ENCODE measurements at places on chromosomes 4 and X.

DNA sequence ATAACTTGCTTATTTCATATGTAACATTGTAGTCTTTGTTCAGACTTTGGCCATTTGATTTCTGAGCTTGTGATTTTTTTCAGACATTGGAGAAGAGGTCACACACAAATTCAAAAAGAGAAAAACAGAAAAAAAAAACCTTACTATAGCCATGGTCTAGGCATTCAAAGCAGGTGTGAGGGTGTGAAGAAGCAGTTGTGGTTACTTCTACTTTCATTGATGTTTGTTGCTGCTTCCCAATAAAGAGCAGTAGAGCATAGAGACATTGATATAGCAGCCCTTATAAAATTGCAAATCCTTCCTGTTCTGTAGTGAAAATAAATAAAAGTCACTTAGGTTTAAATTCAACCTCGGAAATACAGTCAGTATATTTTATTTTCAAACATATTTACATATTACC is 671.6 kb downstream of the GRXCR1 start:
- DNase-seq = no peak

- peak; percentile 97 for DNase-seq
Observed at GRCh38 chr4:2662598-2662997, 93.5 kb downstream of the TNIP2 start.

- no peak for DNase-seq
Observed at GRCh38 chrX:19091596-19091995, 30.7 kb downstream of the ADGRG2 start.

GRCh38 chr4:177574446-177574845 is 132.2 kb upstream of the AGA start:
- peak; percentile 11 for DNase-seq

- no peak for DNase-seq
Observed at GRCh38 chr4:173661001-173661400, 131.0 kb upstream of the HAND2 start.

DNA sequence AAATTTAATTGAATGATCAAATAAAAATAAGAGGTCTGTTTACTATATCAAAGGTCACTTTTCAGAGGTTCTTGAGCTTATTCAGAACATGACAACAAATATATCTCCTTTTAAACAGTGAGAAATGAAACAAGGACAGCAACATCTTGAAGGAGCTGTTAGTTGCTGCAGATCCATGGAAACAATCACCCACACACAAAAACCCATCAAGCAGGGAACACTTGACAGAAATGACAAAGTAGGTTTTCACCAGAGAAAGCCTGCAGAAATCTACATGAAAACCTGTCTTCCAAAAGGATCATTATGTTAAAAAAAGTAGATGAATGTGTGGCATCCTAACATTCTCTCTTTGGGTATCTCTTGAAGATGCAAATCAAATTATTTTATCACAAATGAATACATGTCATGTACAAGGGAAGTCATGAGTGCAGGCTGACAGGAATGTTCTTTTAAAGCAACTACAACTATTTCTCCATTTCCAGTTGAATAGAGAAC is 203.0 kb downstream of the GRIA2 start:
- DNase-seq = no peak

DNA sequence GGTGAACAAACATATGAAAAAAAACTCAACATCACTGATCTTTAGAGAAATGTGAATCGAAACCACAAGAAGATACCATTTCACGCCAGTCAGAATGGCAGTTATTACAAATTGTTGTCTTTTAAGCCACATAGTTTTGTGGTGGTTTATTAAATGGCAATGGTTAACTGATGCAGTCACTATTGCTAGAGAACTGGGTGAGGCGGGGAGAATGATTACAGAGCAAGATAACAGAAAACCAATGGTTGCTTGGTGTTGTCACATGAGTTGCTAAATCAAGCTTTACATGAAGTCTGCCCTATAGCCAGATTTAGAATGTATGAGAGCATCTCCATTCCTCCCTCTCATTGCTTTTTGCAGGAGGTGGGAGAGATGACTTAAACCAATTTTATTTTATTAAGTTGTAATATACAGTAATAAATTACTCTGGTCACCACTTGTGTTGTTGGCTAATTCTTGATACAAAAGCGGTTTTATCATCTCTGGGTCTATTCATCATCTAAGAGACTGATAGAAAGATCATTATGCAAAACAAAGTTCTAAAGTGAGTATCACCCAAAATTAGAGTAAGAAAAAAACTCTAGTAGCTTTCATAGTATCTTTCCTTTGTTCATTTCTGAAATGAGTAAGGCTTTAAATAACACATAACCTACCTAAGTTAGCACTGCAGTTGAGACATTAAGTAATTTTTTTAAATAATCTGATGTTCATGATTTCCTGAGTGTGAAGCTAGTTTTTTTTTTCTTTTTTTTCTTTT is 859.5 kb downstream of the STIM2 start:
- DNase-seq = no peak

GRCh38 chrX:151396042-151396824 is 773 bp upstream of the VMA21 start:
- DNase-seq = no peak

GRCh38 chr4:53541577-53542206 is 49.6 kb downstream of the LNX1 start:
- DNase-seq = peak; percentile 98

- no peak for DNase-seq
Observed at GRCh38 chr4:150211016-150211415, 132.8 kb downstream of the DCLK2 start.

GRCh38 chr4:14767142-14767541 is 235.1 kb upstream of the CPEB2 start:
- no peak for DNase-seq

- peak; percentile 52 for DNase-seq
Observed at GRCh38 chrX:103918571-103919269, 43.7 kb upstream of the TMSB15B start.

GRCh38 chr4:133982533-133983224 is 218.9 kb downstream of the PABPC4L start:
- DNase-seq = no peak

DNA sequence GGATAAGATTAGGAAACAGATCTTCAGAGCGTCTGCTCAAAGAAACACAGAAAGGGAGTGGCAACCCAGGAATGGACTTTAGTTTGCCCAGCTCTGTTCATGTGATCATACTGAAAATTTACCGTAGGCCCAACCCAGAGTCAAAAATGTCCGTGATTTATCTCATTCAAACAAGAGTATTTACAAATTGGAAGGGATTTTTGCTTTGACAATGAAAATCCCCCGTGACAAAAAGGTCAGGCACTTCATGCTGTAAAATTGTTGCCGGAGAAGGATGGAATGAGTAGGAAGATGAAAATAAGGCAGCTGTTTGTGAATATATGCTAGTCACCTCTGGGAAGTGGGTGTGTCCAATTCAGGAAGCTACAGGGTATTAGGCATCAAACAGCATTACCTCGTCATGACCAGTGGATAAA is 1.2 kb downstream of the SULT1B1 start:
- DNase-seq = no peak

GRCh38 chrX:63959975-63960374 is 175.0 kb upstream of the ARHGEF9 start:
- DNase-seq = no peak

GRCh38 chr4:86013621-86014020 is 346.2 kb downstream of the MAPK10 start:
- DNase-seq = peak; percentile 67

- peak; percentile 96 for DNase-seq
Observed at GRCh38 chr4:75514131-75514948, at the start of the genes RCHY1 and THAP6. Gene RCHY1, minus strand, starts transcription at chr4:75514403. Its CDS starts 117 bp downstream, at chr4:75514286. Gene THAP6, plus strand, starts transcription at chr4:75514473. Its CDS starts 980 bp downstream, at chr4:75515453.

DNA sequence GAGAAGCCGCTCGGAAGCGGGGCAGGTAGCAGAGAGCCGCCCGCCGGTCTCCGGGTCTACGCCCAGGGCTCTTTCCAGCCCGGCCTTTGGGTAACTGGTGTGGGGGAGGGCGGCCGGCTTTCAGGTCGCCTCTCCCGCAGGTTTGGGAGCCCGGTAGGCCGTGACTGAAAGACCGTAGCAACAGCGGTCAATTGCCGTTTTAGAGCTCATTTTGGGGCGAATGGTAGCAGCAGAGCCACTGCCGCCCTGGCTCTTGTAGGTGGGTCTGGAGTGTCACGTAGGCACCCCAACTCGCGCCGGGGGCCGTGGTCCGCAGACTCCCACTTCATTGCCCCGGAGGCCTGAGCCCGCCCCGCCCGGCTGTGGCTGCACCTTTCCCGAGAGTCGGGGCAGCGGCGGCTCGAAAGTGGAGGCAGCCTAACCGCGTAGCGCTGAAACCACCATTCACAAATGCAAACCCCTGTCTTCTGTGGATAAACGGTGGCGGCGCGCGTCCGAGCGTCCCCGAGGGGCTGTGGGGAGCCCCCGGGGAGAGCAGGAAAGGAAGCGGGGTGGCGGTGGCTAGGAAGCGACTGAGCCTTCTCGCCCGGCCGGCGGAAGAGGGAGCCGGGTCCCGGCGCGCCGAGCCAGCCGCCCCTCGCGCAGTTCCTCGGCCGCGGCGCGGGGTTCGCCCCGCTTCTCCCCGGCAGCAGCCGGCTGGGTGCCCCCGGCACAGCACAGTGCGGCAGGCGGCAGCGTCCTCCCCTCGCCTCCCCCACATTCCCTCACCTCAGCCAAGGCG is 2185.1 kb upstream of the TENM3 start:
- DNase-seq = peak; percentile 14

- DNase-seq = no peak
Observed at GRCh38 chr4:16224264-16225166, 1.8 kb downstream of the TAPT1 start.

DNA sequence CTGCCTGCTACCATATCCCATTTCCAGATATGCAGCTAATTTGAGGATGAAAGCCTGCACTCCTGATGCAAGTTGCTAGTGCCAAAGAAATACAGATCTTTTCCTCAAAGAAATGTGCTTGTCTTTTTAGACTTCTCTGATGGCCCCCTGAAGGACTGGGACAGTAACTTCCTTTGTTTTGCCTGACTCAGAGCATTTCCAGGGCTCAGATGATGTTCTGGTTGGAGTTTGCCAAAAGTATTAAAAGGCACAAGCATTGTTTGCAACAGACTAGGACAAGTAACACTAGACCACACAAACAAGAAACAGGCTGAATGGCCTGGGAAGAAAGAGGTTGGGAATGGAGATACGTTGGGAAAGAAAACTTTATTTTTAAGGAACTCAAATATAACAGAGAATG is 175.2 kb downstream of the IL13RA2 start:
- DNase-seq = no peak

DNA sequence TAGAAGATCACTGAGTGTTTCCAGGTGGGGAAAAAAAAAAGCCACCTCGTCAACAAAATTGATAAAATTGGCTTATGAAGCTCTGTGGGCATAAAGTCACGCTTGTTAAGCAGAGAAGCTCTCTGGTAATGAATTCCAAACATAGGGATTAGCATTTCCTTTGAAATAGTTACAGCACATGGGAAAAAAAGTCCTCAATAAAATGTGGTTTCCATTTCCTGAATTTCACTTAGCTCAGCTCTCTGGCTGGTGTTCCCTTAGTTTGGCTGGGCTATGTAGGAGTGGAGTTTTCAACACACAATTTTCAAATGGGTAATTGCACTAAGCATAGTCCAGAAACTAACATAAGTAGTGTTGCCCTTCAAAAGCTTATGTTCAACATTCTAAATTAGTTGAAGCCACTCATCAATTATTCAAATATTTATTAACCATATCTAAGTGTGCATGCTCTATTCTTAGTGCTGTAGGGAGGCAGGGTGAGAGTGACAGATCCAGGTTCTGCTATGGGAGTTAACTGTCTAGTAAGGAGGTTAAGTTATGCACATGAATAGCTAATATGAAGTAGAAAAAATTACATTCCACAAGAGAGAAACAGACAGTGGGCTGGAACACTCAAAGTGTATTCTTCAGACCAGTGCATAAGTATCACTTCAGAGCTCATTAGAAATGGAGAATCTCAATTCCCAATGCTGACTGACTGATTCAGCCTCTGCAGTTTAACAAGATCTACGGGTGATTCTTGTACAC is 445.7 kb downstream of the SMARCA1 start:
- DNase-seq = no peak

DNA sequence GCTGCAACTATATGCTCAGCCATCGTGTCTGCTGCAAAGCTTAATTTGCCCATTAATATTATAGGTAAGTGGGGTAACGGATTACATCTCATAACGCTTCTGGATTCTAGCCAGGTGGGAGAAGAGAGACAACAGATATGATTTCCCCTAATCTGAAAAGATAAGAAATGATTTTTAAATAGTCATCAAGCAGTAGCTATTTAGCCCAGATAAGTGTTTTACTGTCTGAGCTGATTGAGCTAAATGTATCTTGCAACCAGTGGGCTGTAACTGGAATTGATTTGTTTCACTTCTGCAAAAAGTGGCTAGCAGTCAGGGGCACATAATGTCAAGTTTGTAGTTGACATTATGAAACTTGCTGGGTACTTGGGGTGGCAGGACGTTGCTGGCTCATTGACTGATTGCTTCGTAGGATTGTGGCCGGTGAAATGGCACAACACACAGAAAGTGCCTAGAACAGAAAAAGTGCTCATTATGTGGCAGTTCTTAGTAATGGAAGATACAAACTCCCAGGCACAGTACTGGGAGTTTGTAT is 18.5 kb downstream of the LAP3 start:
- DNase-seq = no peak

DNA sequence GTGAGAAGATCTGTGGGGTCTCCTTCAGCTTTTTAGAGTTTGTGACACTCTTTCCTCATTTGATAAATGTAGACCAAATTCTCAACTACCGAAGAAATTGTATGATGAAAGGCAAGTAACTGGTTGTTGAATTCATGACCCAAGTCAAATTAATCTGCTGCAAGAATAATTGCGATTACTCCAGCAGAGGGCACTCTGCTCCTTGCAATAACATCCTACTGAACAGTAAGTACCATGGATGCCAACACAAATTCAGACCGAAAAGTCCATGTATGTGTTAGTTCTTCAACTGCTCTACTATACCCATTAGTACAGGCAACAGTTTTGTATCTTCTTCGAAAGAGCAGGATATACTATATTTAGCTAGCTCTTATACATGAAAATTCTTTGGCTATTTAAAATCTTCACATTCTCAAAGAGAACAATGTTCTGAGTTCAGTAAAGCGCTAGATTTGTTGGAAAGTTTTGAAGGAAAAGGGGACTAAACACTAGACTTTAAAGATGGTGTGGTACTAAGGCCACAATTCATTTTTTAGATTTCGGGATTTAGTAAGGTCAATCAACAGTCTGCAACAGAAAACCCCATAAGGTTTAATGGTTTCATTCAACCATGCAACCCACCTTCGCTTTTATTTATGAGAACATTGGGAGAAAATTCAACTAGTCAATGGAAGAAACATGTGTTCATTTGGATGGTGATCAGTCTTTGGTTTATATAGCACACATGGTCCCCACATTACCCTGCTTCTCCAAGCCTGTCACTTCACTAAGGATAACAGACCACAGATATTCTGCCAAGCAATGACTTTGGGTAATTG is 105.4 kb upstream of the TBC1D9 start:
- DNase-seq = peak; percentile 91

- no peak for DNase-seq
Observed at GRCh38 chr4:152304220-152304619, 231.7 kb downstream of the FBXW7 start.

DNA sequence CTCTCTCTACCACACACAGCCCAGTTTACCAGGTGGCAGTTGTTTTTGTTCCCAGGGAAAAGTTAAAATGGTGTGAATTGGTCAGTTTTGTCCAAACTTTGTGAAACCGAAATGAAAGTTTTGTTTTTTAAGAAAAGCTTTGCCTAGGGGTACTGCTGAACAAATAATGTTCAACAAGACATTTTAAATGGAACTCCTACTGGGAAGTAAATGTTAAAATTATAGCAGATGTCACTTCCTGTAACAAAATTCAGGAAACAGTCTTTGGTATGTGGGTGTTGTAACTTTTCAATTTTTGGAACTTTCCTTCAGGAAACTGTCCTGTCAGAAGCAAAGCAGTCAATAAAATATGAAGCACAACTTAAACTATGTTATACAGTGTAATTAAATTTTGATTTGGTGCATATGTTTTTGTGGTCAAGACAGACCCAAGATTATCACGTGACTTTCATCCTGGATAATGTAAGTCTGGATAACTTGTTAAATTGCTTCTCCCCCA is 79.5 kb downstream of the AFF1 start:
- peak; percentile 79 for DNase-seq

All from cardiac fibroblast (primary cell).